ENCODE measurements at places on chromosomes 2 and 18.

- DNase-seq = no peak
Observed at GRCh38 chr2:114007436-114007835, 117.5 kb downstream of the ACTR3 start.

GRCh38 chr2:241565411-241565810 is 6.9 kb downstream of the BOK start:
- DNase-seq = no peak

DNA sequence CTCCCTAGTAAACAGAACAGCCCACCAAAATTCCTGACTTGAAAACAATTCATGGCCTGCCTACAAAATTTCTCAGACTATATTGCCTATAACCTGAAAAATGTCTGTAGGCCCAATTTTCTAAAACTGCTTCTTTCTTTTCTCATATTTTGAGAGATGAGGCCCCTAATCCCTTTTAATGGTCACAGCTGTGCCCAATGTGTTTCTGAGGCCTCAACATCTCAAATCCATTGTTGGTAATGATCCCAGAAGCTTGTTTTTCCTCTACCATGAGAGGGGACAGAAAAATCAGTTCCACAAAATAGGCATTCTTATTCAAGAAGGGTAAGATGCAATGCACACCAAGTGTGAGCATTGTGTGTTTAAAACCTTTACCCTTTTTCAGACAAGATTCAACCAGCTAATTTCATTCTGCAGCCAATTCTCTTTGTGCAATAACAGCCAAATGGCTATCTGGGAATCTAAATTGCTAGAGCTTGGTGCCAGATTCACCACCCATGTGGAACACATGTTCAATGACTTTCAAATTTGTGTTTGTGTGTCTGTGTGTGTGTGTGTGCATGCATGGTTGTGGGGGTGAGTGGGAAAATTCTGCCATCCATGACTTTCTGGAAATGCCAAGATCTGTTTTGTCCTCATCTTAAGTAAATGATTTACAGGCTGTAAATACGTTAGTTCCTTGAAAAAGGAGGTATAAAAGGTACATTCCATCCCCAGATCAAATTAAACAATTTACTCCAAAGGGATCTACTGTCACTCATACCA is 319.5 kb downstream of the TNS1 start:
- no peak for DNase-seq

GRCh38 chr2:179562330-179562885 is 297.8 kb upstream of the SESTD1 start:
- no peak for DNase-seq

DNA sequence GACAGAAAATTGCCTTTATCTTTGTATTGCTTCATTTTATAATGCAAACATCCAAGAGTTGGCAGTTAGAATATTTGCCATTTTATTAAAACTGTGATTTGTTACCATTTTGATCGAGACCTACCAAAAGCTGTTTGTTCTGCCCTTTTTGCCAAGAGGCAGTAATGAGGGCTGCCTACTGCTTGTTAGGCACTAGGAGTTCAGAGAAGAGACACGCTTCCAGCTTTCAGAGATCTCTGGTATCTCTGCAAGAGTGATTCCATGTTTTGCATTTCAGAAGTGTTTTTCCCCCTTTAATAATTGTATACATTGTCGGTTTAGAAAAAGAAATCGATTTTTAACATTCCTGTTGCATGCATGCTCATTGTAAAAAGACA is 628 bp downstream of the MRPL30 start:
- DNase-seq = no peak

DNA sequence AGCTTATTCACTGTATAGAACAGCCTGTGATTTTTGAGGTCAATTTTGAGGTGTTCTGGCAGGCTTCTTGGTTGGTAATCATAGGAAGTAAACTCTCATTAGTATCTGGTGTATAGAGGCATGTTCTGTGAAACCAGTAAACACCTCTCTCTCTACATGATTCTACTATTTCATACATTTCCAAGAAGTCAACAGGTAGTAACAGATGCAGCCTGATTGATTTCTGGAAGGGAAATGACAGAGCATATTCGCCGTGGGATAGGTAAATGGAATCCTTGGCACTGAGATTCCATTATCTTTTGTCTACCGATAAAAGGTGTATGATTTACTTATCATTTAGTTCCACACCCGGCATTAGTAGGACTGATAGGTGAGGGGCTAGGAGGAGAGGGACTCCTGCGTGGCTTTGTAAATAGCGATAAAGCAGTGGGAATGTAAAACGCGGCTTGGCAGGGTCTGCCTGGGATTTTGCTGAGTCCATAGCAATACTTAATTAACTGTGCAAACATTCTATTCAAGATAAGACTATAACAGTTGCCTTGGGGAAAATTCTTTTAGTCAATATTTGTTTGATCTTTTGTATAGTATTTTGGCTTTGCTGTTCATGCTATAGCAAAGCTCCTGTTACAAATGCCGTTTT is 32.3 kb downstream of the LYPD6B start:
- DNase-seq = no peak

GRCh38 chr2:40962026-40962425 is 510.1 kb upstream of the SLC8A1 start:
- DNase-seq = no peak

- no peak for DNase-seq
Observed at GRCh38 chr2:163008642-163009041, 170.1 kb upstream of the KCNH7 start.

- no peak for DNase-seq
Observed at GRCh38 chr18:3649633-3650426, 199.9 kb downstream of the TGIF1 start.

GRCh38 chr2:55138014-55138881 is 88.0 kb upstream of the RTN4 start:
- no peak for DNase-seq

DNA sequence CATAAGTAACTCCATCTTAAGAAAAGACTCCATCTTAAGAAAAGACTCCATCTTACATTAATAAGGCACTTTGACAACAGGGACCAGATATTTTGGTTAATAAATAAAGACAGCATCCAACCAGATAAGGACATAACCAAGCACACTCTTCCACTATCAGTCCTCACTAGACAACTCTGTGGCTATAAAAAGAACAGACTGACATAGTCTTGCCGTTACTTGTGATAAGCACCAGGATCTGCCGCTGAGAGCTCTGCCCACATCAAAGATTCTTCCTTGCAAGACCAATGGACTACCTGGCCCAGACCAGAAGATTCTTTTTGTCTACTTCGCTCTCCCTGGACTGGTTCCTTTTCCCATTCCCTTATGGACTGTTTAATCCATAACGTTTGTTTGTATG is 667.4 kb downstream of the NYAP2 start:
- DNase-seq = no peak

GRCh38 chr2:237724811-237725478 is 73.6 kb upstream of the RBM44 start:
- DNase-seq = no peak

DNA sequence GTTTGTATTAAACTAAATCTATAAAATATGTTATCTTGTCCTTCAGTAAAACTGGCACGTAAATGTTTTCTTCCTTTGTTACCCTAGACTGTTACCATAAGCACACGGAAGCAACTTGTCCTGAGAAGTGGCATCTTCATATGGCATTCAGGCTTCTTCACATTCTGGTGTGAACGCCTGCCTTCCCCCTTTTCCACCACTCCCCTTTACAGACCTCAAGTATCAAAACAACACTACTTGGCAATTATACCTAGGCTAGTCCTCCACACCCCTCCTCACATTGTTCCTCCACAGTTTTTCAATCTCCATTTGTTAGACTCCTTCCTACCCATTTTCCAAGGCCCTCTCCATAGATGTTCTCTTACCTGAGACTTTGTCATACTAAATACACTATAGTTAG is 2.9 kb downstream of the MEX3C start:
- no peak for DNase-seq

DNA sequence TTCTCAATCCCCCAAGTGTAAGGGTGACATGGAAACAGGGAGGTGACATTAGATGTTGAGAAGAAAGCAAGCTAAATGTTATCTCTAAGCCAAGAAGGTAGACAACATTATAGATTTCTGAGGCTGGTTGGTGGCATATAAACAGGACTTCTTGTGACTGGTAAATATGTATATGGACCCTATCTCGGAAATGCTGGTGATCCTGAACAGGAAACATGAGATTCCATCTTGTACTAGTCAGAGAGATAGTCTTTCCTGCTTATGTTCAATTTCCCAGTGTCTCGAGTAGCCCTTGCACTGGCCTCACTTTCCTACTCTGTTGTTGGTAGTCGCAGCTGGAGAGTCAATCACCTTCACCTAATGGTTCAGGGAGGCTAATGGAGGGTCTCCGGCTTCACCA is 26.8 kb downstream of the MOGAT1 start:
- no peak for DNase-seq

GRCh38 chr2:60885683-60886082 is 4.3 kb downstream of the REL start:
- no peak for DNase-seq

DNA sequence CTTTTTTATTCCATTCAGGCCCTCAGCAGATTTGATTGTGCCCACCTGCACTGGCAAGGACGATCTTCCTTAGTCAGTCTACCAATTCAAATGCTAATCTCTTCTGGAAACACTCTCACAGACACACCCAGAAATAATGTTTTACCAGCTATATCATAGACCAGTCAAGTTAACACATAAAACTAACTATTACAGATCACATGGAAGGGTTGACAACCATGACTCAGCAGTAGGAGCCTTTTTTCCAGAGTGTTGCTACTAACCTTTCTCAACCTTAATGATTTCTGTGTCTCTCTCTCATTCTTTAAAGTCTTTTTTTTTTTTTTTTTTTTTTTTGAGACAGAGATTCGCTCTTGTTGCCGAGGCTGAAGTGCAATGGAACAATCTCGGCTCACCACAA is 143.5 kb upstream of the MSH6 start:
- DNase-seq = no peak

DNA sequence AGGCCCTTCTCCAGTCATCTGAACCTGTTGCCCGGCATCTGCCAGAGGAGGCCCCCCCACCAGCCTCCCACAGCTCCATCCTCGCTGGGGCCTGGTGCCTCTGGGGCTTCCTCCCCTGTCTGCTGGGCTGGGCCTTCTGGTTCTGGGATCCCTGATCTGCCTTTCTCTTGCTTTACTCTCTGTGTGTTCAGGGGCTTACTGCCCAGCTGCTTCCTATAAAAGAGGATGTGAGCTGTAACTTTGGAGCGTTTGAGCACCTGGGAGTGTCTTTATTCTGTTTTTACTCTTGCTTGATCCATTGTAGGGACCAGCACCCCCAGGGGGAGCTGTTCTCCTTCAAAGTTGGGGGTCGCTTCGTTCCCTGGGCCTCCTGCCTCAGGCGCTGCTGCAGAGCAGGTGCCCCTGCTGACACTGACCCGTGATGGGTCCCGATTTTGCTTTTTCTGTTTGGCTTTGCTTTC is 23.1 kb upstream of the FAHD2A start:
- no peak for DNase-seq

GRCh38 chr2:214481204-214481603 is 70.3 kb downstream of the VWC2L start:
- DNase-seq = no peak

DNA sequence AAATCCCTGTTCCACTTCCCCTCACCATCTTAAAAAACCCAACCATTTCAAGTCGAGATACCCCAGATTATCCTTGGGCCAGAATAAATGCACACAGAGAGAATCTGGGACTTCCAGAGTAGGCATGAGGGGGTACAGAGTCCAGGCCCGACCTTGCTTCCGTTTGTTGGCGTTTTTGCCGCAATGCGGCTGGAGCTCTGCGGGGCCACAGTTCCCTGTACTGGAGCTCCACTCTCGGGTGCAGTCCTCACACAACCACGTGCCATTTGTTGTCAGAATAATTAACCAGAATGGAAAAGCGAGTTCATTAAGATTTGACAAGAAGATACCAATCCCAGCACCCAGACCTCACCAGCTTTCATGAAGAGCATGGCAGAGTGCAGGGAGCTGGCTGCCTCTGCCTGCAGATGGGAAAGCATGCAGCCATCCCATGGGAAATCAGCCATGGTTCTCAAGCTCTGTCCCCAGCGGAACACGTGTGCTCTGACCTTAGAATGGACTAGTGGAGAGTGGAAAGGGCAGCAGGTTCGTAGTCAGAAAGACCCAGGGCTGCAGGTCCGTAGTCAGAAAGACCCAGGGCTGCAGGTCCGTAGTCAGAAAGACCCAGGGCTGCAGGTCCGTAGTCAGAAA is 472.8 kb downstream of the EIPR1 start:
- no peak for DNase-seq
